Inflammatory macrophage treated with lipopolysaccharide for 1 hour (primary cell): ENCODE measurements at places on chromosomes 13 and 19.
A peak's percentile ranks its signal among the peaks of the same experiment; 100 is the strongest.

GRCh38 chr13:44075113-44075512 is 195.4 kb downstream of the LACC1 start:
- no peak for DNase-seq

DNA sequence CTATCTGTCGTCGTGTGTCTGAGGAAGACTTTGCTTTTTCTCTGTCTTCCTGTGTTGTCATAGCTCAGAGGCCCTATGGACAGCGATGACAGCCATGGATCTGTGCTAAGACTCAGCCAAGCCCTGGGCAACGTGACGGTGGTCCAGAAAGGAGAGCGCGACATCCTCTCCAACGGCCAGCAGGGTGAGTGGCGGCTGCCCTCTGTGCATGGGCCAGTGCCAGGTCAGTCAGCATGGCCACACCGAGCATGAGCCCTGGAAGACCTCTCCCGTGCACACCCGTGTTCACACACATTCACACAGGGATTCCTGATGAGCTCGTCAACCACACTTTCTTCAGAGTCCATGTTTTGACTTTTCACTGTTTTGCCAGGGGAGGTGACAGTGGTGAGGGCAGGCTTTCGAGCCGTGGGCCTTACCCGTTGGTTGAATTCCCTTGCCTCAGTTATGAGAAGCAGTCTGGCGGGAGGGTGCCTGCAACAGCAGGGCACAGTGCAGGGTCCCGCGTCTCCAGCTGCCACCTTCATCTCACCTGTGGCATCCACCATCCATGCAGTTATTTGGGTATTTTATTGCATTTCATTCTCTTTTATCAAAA is 20.2 kb downstream of the NAXD start:
- no peak for DNase-seq

DNA sequence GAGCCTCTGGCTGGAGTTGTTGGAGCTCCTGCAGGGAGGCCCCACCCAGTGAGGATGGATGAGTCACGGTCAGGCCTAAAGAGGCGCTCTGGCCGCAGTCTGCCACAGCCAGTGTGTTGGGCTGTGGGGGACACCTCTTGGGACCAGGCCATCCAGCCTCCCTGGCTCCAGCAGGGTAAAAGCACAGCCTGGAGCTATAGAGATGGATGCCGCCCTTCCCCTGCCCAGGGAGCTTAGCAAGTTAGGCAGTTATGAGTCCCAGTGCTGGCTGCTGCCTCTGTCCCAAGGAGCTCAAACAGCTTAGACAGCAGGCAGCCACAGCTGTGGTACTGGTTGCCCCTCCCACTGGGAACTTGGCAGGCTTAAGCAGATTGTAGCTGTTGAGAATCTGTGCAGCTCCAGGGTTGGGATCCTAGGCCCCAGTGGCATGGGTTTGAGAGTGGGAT is 100.9 kb downstream of the NDFIP2 start:
- DNase-seq, result no peak

DNA sequence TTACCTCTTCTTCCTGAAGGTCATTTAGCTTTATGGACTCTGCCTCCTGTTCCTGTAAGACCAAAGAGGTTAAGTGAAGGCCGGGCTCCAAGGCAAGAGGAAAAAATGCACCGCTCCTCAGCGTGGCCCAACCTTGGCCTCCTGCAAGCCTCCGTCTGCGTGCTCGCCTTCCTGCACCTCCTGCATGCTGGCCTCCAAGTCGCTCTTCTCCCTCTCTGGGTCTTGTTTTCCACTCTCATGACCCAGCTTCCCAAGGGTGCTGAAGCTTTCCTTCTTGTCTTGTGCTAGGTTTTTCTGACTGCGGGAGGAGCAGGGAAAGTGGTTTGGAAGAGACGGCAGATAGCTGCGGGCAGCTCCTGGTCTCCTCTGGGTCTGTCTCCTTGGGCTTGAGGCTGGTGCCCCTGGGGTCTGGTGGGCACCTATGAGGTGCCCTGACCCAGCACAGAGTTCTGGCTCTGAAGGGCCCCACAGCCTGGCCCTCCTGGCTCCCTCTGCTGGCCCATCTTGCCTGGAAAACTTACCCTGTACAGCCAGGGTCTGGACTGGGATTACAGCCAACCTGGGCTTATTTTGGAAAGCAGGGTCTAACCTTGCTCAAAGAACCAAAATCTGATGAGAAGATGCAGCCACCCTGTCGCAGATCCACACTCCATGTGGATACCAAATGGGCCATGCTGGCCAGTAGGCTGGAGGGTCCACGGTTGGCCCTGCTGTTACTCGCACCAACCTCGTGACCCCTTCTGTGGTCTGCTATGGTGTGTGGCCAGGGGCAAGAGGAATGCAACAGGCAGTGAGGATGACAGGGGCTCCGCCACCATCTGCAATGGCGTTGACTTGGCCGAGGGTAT is 5.2 kb downstream of the C13orf46 start:
- DNase-seq, result no peak

GRCh38 chr19:4140237-4140711 is 13.2 kb upstream of the CREB3L3 start:
- peak; percentile 60 for DNase-seq

GRCh38 chr19:29855087-29855486 is 43.3 kb downstream of the CCNE1 start:
- DNase-seq, result no peak

DNA sequence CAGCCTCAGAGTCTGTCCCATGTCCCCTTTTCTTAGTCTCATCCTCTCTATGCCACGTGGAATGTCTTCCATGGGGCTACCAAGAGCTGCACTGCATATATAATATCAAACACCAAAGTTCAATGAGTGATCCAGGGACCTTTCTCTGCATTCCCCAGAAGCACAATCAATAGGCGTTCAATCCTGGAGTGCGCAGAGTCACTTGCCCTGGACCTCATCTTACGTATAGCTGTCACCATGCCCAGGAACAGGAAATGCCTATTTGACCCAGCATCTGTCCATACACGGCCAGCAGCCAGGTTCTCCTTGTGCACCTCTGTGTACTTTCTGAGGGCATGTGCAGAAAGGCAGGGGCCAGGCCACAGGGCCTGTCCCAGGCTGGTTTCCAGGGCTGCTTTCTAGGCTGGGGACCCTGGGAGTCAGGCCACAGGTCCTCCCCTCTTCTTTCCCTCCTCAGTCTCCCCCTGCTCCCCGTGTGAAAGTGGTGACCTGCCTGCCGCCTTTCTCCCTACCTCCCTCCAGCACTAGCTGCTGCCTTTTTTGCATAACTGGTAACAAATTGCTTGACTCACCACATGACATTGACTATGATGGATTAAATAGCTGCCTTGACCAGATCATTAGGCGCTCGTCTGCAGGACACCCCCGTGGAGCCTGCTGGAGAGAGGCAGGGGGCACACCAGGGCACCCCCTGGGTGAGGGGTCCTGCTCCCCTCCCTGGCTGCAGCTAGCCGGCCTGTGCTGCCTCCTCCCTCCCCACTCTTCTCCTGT is 222.0 kb downstream of the ZNF536 start:
- DNase-seq, result no peak

GRCh38 chr19:33660410-33661124 is 38.8 kb downstream of the CHST8 start:
- no peak for DNase-seq

DNA sequence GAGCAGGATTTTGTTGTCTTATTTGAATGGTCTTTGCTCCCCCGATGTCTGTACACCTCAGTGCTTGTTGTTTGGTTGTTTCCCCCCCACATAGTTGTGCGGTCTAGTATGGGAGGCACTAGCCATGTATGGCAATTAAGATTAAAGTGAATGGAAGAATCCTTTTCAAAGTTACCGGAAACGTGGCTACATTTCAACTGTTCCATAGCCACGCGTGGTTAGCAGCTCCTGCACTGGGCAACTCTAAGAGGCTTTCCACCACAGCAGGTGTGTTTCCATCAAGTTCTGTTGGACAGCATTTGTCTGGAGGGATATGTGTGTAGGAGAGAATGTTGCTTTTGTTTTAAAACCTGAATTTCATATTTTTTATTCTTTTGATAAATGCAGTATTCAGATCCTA is 247.3 kb downstream of the GGACT start:
- no peak for DNase-seq

GRCh38 chr13:32610538-32610937 is 24.3 kb downstream of the PDS5B start:
- no peak for DNase-seq

GRCh38 chr19:33273881-33274662 is 28.3 kb downstream of the CEBPA start:
- peak; percentile 73 for DNase-seq

DNA sequence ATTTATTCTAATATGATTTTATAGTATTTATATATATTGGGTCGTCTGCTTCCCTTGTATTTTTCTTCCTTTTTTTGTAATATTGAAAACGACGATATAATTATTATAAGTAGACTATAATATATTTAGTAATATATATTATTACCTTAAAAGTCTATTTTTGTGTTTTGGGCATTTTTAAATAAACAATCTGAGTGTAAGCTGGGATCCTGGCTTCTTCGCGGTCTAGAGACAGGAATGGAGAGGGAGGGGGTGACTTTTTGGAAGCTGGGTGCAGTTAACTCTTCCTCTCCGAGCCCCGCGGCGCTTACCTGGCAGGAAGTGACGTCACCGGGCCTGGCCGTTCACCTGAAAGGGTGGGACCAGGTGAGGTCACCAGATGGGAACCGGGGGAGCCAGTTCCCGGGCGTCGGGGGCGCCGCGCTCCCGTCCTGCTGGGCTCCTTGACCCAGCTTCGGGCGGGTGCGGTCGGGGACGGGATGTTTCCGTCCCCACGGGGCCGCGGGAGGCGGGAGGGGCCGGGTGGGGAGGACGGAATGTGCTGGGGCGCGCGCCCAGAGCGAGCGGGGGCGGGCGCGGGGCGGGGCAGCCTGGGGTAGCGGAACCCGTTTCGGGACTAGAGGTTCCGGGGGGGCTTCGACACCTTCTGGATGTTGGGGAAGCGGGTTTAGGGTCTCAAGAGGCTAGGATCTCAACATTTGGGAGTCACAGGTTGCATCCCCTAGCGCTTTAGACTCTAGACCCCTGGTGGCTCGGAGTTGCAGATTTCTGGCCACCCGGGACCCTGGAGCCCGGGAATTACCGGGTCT is 2.8 kb downstream of the ZFP36 start:
- peak; percentile 63 for DNase-seq

- DNase-seq, result no peak
Observed at GRCh38 chr13:50282016-50282415, 266.8 kb downstream of the KCNRG start.

DNA sequence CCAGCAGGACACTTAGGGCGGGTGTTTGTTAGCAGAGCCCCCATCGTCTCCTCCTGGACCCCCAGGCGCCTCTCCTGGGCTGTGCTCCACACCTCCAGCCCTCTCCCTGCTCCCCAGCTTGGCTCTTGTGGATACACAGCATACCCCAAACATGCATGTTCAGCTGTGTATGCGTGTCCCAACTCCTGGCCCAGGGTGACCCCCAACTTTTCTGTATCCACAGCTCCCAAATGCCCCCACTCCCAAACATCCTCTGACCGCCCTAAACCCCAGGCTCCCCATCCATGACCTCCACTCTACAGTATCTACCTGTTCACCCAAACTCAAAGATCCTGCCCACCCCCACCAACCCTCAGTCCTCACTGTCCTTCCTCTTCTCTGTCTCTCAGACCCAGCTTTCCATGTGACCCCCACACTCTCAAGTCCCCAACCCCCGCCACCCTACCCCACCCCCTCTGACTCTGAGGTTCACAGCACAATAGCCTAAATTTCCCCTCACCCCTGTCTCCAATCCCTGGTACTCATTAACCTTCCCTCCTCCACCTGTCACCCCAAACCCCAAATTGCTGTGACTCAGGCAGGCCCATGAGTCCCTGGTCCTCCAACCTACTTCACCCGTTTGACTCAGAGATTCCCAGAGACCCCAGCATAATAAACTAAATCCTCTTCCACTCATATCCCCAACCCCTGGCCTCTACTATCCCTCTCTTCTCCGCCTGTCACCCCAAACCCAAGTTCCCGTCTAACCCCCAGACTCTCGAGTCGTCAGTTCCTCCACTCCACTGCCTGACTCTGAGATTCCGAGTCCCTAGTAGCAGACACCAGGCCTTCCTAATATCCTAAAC is 968 bp downstream of the UBE2M start:
- DNase-seq, result no peak

GRCh38 chr13:25110956-25111584 is 15.1 kb downstream of the PABPC3 start:
- no peak for DNase-seq

DNA sequence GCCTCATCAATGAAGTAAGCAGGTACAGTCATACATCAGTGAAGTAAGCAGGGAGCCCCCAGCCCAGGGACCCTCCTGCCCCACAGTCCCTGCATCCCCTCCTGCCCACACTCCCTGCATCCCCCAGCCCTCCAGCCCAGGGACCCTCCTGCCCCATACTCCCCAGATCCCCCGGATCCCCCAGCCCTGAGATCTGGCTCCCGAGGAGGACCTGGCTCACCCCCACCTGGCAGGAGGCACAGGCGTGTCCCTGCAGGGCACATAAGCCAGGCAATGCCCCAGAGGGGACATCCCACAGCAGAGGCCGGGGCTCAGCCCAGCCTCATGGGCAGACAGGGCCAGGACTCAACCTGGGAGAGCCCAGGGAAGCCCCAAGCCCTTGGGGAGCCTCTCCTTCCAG is 53.6 kb upstream of the TPM4 start:
- no peak for DNase-seq

DNA sequence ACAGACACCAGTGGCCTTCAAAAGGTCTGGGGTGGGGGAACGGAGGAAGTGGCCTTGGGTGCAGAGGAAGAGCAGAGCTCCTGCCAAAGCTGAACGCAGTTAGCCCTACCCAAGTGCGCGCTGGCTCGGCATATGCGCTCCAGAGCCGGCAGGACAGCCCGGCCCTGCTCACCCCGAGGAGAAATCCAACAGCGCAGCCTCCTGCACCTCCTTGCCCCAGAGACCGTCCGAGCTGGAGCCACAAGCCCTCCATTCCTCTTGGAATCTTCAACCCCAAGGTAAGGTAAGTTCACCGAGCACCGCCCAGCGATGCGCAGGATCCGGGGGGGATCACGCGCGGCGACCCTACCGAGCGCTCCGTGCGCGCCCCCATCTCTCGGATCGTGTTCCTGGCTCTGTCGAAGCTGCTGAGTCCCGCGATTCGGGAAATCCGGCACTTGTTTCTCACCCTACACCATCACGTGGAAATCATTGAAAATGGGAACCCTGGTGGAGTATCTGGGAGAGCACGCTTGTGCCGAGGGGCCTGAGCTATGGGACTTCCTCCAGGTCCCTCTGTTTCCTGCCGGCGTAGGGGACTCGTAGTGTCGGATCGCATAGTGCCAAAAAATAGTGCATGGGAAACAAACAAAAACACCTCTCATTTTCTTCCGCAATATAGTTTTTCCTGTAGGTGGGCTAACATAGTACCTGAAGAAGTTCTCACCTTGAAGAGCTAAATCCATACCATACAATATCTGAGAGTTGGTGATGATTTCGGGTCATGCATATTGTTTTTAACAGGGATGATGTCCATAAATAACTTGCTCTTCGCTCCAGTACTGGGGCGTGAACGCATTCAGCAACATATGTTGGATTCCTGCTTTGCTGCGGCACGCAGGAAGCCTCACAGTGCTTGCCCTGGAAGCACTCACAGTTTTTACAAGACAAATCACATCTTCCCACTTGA is 9.3 kb downstream of the PDX1 start:
- no peak for DNase-seq

GRCh38 chr19:48473161-48473966 is 4.2 kb downstream of the CYTH2 start:
- no peak for DNase-seq
